ENCODE measurements at places on chromosomes 1 and 21. TPM values are rescaled to one million over a fixed set of nuclear protein-coding genes. Genes with fewer than 3 reads are reported as not detected.

Gene RSPO1
- not detected for total RNA-seq

Gene NHLH1
- total RNA-seq: not detected

Gene CYYR1
- 8.3 TPM for total RNA-seq

Gene VCAM1
- 8.8 TPM for total RNA-seq

Gene MRPL24
- 112 TPM for total RNA-seq

Gene CIART
- 15.1 TPM for total RNA-seq

Gene ADCY10
- 0.17 TPM for total RNA-seq

Gene HSF2BP
- total RNA-seq: 0.16 TPM

Gene HENMT1
- total RNA-seq: 1.4 TPM

Data from psoas muscle (tissue), 8 donors.